SK-N-SH (cell line): ENCODE measurements at places on chromosomes 13 and 19.
A peak's percentile ranks its signal among the peaks of the same experiment; 100 is the strongest.

- peak; percentile 100 for DNase-seq
Measured at GRCh38 chr19:45973553-45974338, at the start of gene NOVA2. Gene NOVA2 (minus strand): TSS chr19:45973865. CDS start chr19:45973351, 514 bp downstream.

- DNase-seq, result no peak
Measured at GRCh38 chr13:63088226-63088625, 1672.6 kb upstream of the PCDH20 start.

GRCh38 chr19:8304841-8305621 lies 3.1 kb downstream of the CD320 start:
- DNase-seq, result peak; percentile 80

- DNase-seq, result no peak
Measured at GRCh38 chr13:79081942-79082341, 324.1 kb downstream of the RBM26 start.

DNA sequence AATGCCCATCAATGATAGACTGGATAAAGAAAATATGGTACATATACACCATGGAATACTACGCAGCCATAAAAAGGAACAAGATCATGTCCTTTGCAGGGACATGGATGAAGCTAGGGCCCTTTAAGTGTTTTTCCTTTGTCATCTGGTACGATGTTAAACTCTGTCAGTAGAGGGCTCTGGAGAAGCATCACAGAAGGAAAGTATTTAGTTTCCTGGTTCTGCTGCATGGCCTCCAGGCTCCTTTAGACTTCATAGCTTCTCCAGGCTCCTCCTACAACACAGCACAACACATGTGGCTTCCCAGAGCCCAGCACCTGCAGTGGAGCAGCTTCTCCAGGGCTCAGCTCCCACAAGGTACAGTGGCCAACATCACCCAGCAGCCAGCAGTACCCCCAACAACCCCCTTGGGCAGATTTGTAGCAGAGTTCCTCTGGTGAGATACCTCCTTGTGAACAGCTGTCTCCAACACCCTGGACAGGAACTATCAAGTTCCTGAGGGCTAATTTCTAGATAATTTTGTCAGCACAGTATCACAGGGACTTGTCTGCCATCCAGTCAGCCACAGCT lies 63.4 kb downstream of the KCTD12 start:
- DNase-seq, result no peak

DNA sequence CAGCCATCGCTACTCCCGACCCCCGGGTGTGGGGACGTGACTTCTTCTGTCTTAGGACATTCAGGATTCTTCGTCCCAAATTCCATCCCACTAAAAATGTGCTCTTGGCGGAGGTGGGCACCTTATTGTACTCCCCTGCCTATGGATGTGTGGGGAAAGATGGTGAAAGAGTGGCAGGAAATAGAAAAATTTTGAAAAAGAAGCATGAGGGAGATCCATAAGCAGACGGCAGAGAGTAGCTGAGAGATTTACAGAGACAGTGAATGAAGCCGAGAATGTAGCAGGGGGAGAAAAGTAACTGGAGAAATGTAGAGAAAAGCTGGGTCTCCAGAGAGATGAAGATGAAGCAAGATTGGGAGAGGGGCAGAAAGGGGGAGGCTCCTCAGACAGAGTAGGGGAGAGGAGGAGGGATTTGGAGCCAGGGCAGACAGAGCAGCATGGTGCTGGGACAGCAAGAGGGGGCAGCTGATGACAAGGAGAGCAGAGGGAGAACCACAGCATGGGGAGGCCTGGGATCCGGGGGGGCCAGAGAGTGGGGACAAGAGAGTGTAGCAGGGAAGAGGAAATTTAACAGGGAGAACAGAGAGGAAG lies 843 bp downstream of the ZNF610 start:
- peak; percentile 45 for DNase-seq

DNA sequence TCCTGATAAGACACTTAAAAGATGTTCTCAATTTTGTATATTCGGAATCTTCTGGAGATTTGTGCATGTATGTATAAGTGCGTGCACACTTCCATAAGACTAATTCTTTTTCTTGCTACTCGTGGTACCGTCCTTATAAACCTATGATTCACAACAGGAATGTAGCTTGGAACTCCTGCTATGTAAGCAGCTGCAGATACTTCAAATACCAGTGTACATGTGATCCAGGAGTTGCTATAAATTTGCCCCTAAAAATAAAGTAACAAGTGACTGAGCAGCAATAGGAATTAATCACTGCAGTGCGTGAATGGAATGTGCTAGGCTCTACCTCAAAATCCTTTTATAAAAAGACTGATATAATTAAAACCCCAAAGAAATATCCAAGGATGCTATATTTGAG lies 214.9 kb downstream of the KLF5 start:
- no peak for DNase-seq

- DNase-seq, result peak; percentile 91
Measured at GRCh38 chr19:49056101-49056901, 1.2 kb downstream of the CGB7 start.

- peak; percentile 82 for DNase-seq
Measured at GRCh38 chr19:48752496-48753365, at the start of gene FUT1. Gene FUT1 (minus strand): TSS chr19:48752641. CDS start chr19:48751281, 1,360 bp downstream.

DNA sequence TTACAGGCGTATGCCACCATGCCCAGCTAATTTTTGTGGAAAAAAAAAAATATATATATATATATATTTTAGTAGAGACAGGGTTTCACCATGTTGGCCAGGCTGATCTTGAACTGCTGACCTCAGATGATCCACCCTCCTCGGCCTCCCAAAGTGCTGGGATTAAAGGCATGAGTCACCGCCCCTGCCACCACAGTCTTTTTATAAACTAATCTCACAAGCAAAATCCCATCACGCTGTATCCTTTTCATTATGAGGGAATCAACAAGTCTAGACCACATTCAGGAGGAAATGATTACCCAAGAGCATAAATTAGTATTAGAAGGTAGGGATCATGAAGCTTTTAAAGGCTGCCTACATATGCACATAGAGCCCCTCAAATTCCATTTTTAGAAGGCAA lies 210.6 kb upstream of the NBEA start:
- no peak for DNase-seq

DNA sequence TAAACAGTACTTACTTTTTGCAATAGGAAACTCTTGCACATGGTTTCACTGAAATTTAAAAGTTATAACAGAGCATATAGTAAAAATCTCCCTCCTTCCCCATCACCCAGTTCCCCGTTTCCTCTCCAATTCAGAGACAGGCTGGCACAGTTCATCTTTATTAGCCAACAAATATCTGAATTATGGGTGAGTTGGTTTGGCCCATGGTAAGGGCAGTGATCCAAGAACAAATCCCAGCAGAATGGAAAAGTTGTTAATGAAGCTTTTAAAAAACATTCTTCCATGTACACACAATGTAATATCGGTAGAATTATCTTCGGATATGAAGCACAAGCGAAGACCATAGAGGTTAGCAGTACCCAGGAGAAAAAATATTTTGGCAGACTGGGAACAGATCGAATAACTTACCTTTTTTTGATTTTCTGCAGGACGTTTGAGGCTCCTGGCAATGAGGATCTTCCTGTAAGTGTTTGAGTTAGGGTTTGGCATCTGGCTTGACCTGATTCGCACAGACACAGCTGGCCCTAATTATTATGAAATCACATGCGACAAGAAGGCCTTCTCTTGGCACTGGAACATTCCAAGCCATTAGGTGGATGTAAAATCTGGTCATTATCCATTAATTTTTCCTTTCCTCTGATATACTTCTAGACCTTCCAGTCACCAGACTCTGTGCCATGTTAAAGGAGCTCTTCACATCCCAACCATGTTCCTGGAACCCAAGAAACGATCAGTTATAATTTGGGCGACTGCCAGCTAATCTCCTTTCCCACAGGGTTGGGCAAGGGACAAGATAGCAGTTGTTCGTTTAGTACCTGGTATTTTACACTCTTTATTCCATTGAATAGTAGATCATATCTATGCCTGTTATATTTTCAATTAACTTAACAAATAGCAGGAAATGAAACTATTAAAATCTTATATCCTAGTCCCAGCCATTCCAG lies 139.4 kb upstream of the TSC22D1 start:
- DNase-seq, result peak; percentile 56

GRCh38 chr19:37594982-37595382 lies 306 bp downstream of the ZNF540 start:
- DNase-seq, result no peak

DNA sequence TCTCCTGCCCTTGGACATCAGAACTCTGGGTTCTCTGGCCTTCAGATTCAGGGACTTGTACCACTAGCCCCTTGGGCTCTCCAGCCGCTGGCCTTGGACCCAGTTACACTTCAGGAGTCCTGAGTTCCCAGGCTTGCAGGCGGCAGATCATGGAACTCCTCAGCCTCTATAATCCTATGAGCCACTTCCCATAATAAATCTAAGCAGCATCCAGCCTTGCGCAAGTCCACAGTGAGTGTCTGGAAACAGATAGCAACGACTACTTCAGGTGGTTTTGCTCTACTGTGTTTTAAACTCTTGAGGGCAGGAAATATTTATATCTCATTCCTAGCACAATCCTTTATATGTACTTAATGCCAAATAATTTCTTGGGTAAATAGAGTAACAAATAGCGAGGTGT lies 92.3 kb downstream of the COL4A1 start:
- no peak for DNase-seq

DNA sequence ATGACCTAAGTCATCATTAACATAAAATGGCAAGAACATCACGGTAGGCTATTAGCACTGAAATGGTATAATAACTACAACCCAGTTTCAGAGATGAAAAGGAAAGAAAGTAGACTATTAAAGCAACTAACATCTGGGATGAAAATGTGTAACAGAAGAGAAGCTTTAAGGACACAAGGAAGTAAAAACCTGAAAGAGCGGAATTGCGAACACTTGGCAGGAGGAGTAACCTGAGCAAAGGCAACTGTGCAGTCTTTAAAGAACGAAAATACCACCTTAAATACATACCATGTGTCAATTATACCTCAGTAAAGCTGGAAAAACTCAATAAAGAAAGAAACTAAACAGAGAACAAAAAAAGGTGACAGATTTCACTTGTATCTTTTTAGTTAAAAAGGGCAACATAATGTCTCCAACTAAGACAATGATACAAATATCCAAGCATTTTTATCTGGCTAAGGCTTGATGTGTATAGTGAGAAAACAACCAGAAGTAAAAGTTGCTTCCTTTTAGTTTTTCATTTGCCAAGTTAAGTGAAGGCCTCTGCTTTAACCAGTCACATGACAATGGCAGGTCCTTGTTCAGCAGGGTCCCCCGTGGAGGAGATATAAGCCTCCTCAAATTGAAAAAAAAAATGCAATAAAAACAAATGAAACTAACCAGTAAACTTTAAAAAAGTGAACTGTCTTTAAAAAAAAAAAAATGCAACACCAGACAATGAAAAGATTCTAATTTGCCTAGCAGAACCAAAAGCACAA lies 11.6 kb downstream of the USP12 start:
- no peak for DNase-seq

DNA sequence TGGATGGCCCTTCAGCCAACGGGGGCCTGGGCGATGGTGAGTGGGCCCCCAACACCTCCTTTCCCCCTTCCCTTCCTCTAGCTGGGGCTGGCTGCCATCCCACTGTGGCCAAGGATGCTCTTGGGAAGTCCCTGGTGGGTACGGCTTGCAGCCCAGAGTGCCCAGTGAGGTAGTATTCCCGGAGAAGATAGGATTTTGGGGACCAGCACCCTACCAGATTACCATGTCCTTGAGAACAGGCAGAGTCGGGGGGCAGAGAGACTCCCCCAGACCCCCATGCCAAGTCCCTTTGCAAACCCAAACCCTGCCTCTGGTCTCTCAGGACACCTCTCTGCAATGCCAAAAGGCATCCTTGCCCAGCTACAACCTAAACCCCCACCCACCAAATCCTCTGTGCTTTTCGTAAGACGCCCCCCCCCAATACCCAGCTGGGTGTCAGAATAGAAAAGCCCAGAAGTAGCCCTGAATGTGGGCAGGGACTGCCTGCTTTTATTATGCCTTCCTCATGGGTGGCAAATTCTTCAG lies 1.7 kb downstream of the HIF3A start:
- DNase-seq, result no peak

DNA sequence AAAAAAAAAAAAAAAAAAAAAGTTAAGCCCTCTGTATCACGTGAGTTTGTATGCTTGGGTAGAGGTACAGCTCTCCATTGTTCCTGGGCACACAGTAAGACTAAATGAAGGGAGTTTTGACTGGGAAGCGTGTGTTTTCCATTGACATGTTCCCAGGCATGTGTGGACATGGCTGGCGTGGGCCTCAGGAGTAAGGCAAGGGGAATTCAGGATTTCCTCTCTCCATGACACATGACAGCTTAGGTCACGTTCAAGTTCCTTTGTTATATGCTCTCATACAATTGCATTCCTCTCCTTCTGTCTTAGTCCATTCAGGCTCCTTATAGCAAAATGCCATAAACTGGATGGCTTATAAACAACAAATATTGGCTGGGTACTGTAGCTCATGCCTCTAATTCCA lies 17.1 kb upstream of the MAP3K10 start:
- DNase-seq, result no peak
